DMS153 (cell line): ENCODE measurements at places on chromosomes 4 and X.
A peak's percentile ranks its signal among the peaks of the same experiment; 100 is the strongest.

DNA sequence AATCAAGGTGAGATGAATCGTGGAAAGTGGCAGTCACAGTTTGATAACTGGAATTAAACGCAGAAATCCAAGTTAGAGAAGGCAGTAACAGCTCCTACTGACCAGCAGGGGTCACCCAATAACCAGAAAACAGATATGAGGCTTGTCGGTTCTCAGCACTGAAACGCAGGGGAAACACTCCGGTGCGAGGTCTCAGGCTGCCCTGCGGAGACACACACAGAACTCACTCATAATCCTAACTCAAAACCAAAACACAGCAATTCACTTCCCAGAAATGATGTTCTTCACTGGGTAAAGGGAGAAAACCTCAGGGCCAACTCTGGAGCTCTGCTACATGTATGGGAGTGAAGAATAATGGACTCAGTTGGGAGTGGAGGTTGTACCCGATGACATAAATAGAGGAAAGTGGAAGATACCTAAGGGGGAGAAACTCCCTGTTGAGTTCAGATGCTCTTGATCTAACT, 384.4 kb downstream of the RAPGEF2 start:
- peak; percentile 59 for DNase-seq

DNA sequence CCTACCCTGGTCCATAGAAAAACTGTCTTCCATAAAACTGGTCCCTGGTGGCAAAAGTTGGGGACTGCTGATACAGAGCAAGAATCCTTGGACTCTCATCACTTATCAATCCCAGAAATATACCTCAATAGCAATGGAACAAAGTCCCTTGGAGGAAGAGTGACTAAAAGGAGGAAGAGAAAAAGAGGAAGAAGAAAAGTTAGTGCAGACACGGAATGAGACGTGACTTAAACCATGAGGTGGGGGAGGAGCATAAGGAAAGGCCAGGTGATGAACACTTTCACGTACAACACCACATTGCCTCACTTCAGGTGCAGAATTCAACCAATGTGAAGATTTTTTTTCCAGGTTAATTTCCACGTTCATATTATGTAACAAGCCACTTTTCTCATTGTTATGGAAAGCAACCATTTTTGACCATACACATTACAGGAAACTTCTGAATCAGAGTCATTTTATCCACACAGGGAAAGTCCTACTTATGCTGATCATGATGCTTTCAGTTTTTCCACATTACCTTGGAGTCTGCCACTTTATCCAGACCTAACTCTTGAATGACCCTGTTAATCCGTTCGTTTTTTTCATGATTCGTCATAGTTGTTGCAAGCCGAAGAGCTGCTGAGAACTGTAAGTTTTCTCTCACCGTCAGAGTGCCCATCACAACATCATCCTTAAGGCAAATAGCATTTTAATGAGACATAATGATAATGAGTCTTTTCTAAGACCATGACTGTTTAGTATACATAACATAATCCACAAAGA, 27.7 kb downstream of the ABCG2 start:
- no peak for DNase-seq

GRCh38 chr4:175443547-175443946, 368.5 kb downstream of the GPM6A start:
- DNase-seq: no peak

DNA sequence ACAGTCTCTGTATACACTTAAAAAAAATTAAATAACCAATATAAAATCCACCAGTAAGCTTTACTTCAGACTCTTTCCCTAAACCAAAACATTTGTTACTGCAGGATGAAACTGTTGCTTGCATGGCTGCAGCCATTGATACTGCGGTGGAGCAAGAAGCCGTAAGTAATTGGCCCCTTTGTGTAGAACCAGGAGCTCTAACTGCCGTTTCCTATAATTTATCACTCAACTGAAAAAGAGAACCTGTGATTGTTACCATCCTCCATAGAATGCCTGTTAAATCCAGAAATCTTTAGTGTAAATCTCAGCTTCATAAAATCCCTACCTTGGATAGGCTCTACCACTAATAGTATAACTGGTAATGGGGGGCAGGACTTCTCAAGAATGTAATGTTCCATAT, 62.6 kb downstream of the KIF4A start:
- no peak for DNase-seq

DNA sequence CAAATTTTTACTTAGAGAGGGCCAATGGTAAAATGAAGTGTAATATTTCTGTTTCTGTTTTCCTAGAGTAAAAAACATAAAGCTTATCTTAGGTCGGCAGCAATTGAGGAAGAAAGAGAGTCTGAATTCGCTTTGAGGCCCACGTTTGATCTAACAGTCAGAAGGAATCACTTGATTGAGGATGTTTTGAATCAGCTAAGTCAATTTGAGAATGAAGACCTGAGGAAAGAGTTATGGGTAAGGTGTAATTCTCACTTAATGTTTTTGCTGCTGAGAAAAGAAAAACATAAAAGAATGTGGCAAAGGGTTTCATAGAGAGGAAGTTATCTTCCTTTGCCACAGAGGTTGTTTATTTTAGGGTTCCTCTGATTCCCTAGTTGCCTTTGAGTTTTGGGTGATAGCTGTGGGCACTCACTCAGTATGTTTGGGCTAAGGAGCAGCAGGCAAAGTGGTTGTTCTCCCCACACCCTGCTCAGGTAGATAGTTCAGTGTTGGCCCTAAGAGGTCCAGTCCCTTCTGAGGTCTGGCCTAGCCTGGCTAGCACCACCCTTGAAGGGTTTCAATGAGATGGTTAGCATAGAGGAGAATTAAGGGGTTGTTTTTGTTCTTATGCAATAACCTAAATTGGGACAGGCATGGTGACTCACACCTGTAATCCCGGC, 32.3 kb downstream of the HERC5 start:
- DNase-seq: no peak

DNA sequence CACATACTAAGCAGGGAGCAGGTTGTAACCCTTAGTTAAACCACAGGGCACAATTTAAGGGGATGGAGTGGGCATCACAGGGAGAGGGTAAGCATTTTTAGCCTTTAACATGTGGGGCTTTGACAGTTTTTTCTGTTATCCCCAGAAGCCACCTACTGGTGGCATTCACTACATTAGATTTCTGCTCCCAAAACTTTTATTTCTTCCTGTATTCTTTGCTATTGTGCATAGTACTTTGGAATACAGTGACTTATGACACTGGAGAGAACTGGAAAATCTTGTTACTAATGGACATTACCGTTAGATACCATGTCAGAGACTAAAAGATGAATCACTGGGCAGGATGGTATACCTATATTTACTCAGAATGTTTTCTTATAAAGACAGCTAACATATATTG, 7.3 kb downstream of the TRIM75 start:
- DNase-seq: no peak

DNA sequence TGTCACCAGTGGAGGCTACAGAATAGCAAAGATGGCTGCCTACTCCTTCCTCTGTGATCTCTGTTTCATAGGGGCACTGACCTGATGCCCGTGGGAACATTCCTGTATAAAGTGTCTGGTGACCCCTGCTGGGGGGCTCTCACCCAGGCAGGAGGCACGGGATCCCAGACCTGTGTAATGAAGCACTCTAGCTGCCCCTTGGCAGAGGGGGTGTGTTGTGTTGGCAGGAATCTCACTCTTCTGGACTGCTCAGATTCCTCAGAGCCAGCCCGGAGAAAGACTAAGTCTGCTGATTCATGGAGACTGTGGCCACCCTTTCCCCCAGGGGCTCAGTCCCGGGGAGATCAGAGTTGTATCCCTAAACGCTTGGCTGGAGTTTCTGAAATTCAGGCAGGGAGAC, 648.3 kb downstream of the SPRY1 start:
- DNase-seq: no peak

- no peak for DNase-seq
Observed at GRCh38 chr4:185852961-185853360, 41.0 kb upstream of the SORBS2 start.

- DNase-seq: no peak
Observed at GRCh38 chrX:47605024-47605423, 14.6 kb downstream of the SYN1 start.

DNA sequence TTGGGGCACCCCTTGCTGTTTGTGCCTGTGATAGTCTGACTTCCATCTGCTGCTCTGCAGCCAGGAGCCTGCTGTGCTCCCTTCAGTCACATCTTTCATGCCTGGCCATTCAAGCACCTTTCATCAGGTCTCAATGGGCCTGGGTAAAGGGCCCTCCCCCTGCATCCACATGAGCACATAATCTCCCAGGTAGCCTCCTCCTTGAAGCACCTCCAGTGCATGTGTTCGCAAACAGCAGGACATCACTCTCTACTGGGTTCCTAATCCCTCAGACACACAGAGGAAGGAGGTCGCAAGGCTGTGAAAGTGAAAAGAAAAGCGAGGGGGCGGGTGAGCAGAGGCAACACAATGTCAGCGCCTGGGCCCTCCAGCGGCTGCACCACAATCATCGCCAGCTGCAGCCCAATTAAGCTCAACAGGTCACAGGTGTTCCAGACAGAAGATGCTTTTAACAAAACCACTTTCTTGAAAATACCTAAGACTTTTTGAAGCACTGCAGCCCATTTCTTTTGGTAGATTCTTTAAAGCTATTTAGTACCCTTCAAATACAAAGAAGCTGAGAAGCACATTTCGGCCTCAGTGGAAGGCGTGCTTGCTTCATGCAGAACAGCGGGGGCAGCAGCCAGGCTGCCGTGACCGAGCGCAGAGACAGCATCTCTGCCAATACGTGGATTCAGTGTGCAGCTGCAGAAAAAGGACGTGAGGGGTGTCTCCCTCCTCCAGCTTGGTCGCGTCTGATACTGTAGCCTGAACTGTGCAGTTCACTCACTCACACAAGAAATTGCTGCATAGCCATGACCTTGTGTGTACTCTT, 92.2 kb upstream of the SPRY1 start:
- DNase-seq: no peak

- no peak for DNase-seq
Observed at GRCh38 chr4:5211282-5211839, 160.1 kb downstream of the STK32B start.

- no peak for DNase-seq
Observed at GRCh38 chr4:6571608-6572007, 3.4 kb upstream of the MAN2B2 start.

- DNase-seq: no peak
Observed at GRCh38 chr4:152778656-152779512, 646 bp downstream of the TIGD4 start.

GRCh38 chr4:147247579-147247978, 233.3 kb upstream of the EDNRA start:
- DNase-seq: no peak

DNA sequence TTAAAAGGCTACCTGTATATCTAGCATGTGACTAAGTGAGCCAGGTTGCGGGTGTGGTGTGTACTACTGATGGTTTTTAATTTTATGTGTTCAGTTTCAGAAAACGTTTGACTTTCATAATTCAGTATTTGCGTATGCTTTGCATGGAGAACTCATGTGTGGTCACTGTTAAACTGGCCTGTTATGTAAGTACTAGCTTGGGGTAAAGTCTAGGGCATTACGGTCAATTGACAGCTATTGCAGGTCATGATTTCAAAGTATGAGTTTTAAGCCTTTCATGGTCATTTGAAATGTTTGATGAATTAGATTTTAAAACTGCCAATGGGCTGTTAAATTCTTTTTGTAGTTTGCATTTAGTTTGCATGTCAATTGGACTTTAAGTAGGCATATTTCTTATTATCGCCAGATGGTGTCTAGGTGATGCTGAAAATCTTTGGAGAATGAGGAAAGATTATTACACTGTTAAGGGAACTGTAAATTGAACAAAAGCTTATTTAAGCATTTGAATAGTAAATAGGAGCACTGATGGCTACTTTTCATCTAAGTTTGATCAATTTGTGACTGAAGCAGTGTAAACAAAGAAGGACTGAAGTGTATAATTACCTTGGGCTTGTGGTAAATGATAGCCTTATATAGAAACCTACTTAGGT, 563.4 kb downstream of the DACH2 start:
- DNase-seq: no peak

DNA sequence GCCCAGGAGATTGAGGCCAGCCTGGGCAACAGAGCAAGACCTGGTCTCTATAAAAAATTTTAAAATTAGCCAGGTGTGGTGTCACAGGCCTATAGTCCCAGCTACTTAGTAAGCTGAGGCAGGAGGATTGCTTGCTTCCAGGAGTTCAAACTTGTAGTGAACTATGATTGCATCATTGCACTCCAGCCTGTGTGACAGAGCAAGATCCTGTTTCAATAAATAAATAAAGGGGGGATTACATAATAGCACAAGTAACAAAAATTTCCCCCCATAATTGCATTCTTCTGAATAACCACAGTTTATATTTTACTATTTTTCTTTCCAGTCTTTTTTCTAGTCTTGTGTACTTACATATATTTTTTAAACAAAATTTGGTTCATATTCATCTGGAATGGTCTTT, 135.6 kb downstream of the CHIC2 start:
- DNase-seq: no peak

DNA sequence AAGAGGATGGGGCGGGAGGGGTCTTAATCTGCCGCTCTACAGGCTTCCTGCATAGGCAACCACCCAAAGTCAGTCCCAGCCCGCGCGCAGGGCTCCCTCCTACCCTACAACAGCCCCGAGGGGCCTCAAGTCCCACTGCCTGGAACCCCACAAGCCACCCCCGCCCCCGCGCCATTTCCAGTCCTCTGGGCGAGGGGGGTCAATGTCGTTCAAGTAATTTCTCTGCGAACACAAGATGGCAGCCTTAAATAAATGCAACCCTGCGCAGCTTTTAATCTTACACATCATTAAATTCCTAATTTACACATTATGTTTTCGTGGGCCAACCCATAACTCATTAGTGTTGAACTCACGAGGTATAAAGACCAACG, 92.9 kb downstream of the BCOR start:
- no peak for DNase-seq

GRCh38 chr4:127045861-127046260, 586.9 kb upstream of the INTU start:
- DNase-seq: no peak

- DNase-seq: peak; percentile 27
Observed at GRCh38 chr4:142565771-142566170, 280.3 kb downstream of the INPP4B start.

DNA sequence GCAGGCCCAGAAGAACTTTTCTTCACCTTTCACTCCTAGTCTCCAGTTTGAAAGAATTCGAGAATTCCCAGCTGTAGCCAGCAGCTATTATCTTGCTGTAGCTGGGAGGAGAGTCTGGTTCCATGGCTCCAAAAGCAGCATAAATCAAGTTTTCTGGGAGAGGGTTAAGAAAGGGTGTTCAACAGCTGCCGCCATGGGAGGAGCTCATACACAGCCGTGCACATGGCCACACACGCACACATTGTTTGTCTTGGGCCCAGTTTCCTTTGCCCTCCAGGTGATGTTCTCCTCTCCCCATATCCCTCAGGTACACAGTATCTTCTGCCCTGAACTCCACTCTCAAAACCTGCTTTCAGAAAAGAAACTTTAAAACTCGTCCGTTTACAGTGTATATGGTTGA, 4.1 kb upstream of the GPC3 start:
- DNase-seq: no peak

GRCh38 chr4:36568575-36568974, 287.2 kb downstream of the DTHD1 start:
- no peak for DNase-seq

GRCh38 chr4:180808862-180809261, 1434.3 kb upstream of the TENM3 start:
- DNase-seq: no peak

- DNase-seq: no peak
Observed at GRCh38 chr4:33802578-33802977, 2441.7 kb downstream of the ARAP2 start.

GRCh38 chr4:41256131-41256739, 493 bp upstream of the UCHL1 start:
- DNase-seq: no peak

- no peak for DNase-seq
Observed at GRCh38 chr4:68167166-68167565, 37.5 kb upstream of the TMPRSS11F start.

GRCh38 chr4:187139141-187139540, 415.5 kb upstream of the FAT1 start:
- DNase-seq: no peak

GRCh38 chr4:6728320-6729029, 12.5 kb downstream of the BLOC1S4 start:
- DNase-seq: no peak
